RWPE1 (cell line): ENCODE measurements at places on chromosomes 2 and 18.

GRCh38 chr18:26746398-26746797 is 119.1 kb downstream of the AQP4 start:
- no peak for DNase-seq

DNA sequence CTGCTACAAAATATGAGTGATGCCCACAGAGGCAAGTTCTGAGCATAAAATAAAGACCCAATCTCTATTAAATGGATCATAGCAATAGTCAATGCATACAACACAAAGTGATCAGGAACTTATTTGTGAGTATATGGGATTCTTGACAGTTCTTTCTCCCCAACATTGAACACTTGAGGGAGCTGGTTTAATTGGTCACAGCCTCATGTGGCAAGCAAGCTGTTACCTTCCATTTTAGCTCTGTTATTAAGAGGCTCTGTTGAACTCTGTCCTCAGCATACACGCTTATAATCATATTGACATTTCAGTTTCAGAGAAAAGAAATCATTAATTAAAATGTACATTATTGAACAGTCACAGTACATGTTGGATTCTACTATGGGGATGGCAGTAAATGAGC is 37.6 kb upstream of the PAX3 start:
- DNase-seq, result no peak

DNA sequence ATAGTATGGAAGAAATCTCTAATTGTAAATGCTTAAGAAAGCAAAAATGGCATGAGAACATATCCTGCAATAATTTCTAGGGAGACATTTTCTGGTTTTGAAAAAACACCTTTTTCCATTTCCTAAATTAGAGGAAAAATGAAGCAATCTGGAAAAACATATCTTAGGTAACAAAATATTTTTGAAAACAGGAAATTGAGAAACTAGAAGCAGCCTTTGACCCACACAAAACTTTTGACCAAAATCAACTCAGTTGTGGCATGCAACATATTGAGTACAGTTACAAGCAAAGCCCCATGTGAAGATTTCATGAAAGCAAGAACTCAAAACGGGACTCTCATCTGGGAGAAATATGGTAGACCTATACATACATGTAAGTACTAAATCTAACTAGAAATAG is 28.6 kb upstream of the CHAC2 start:
- DNase-seq, result no peak

DNA sequence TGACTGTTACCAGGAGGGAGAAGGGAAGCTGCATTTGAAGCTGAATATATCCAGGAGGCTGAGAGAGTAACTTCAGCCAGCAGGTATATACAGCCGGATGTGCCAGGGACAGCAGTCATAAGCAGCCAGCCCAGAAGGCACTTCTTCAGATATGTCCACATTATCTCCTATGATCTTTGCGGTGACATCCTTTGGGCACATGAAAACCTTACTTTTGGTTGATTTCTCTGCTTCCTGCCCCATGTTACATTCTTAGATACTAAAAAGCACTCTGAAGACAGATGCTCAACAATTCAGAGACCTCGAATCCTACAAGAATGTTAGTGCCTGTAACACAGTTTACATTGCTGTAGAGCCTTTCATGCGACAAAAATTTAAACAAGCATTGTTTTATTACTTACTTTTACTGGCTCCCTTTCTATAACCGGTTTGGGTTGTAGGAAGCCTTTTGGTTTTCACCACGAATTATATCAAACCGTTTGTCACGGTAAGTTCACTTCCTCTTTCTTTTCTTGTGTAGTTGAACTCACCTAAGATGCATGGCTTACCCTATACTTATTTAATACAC is 50.3 kb upstream of the TLK1 start:
- DNase-seq, result no peak

DNA sequence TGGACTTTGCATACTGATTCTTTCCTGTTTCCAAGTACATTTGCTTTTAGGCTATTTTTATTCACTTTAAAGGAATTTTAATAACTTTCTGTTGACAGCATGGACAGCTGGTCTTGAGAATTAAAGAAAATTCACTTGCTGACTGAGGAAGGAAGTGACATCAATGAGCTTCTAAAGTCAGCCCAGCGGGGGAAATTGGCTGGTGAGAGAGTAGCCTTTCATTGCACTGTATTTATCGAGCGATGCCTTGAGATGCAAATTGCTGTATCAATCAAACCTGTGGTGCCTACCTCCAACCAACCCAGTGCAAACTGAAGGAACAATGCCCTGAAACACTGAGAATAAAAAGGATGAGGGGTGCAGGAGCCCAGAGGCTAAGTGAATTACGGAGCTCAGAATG is 91.4 kb upstream of the AQP4 start:
- no peak for DNase-seq

GRCh38 chr2:181660181-181660580 is 3.3 kb upstream of the CERKL start:
- no peak for DNase-seq

DNA sequence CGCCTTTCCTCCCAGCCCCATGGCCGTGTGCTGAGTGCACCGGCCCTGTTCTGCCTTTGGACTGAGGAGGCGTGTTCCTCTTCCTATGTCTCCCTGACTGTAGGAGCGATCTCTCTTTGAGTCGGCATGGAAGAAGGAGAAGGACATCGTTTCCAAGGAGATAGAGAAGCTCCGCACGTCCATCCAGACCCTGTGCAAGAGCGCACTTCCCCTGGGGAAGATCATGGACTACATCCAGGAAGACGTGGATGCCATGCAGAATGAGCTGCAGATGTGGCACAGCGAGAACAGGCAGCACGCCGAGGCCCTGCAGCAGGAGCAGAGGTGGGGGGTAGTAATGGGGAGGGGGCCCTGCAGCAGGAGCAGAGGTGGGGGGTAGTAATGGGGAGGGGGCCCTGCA is 29.4 kb upstream of the ASB1 start:
- no peak for DNase-seq

DNA sequence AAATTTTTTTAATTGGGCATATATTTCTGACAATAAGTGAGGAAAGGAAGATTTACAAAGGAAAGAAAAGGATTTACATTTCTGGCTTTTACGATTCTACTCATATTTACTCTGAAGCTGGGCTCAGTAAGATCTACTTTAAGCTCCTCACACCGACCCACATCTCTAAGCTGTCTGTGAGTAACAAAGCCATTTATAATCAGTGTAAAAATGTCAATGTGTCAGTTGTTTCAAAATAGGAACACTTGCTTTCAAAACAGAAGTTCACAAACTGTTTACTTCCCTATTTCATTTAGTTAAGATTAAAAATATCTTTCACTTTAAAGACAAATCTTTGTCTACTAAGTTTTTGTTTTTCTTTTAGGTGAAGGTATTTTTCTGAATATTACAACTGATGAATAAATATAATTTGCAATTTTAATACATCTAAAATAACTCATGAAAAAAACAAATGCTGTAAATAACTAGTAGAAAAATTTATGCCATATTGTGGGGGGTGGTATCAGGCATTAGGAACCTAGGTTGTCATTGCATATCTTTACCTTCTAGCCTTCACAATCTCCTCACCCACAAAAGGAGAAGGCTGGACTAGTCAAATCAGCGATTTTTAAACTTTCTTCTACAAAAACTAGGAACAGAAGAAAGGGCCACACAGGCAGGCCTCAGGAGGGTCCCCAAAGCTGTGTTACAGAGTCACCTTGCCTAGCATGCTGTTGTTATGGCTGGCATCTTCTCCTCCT is 64.5 kb downstream of the TMEM131 start:
- no peak for DNase-seq

DNA sequence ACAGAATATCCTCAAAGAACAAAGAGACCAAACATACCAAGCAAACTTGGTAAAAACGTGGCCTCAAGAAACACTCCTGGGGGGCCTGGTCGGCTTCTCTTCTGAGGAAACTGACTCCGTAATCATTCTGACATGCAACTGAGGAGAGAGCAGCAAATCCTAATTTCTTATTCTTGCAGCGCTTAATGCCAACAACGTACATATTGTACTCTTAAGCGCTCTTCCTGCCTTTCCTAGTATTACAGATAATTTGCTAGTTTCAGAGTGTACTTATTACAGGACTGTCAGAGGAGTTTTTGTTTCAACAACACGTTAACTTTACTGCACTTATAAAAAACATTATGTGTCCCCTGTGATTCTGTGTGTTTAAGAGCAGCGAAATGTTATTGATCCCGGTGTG is 64.9 kb downstream of the ZNF521 start:
- DNase-seq, result no peak

GRCh38 chr2:120346667-120347358 is 877 bp downstream of the INHBB start:
- DNase-seq, result no peak

- no peak for DNase-seq
These were observed 9.9 kb downstream of the TOGARAM2 start for GRCh38 chr2:28991021-28991420.

DNA sequence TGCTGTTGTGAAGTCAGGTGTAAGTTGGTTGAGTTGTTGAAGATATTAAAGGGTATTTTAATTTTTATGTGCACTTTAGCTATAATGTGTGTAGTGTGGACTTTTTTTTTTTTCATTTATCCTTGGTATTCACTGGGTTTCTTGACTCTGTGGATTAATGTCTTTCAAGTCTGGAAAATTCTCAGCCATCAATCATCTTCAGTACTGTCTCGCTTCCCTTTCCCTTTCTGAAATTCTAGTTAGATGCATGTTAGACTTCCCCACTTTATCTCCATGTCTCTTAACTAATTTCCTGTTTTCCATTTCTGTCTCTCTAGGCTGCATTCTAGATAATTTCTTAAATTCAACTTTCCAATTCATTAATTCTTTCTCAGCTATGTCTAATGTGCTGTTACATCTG is 247.7 kb upstream of the REV1 start:
- no peak for DNase-seq

GRCh38 chr2:121825003-121825950 is 69.8 kb downstream of the TSN start:
- DNase-seq, result no peak

DNA sequence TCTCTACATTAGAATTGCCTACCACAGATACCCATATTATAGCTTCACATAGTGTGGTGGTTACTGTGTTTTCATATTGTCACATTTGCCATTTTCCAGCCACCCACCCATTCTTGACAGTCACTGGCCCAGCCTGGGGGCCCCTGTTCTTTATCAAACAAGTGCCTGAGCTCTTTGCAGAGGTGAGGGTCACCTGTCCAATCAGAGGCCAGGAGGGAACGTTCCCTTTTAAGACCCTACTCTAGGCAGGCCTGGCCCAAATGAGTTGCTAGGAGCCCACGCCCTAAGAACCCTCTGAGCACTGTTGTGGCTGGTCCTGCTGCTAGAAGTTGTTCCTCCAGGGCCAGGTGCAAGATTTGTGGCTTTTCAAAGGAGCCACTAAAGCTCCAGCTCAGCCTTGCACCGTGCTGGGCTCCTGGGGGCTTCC is 5.2 kb downstream of the IL37 start:
- DNase-seq, result no peak

- no peak for DNase-seq
These were observed 2.4 kb downstream of the NFATC1 start for GRCh38 chr18:79397830-79398761.

DNA sequence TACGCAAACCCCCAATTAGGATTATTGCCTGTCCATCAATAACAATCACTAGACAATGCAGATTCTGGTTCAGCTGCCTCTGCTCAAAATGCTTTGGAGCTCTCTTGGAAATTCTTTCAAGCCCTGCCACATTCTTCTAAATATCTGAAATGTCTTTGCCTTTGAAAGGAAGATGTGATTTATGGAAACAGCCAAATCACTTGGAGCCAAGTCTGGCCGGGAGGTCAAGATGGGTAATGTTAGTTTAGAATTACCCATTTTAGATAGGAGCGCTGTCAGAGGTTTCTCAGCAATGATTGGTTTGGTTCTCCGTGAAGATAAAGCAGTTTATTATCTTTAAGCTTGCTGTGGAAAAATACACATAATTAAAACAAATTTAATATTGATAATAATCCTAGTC is 306.7 kb downstream of the SETBP1 start:
- DNase-seq, result no peak

DNA sequence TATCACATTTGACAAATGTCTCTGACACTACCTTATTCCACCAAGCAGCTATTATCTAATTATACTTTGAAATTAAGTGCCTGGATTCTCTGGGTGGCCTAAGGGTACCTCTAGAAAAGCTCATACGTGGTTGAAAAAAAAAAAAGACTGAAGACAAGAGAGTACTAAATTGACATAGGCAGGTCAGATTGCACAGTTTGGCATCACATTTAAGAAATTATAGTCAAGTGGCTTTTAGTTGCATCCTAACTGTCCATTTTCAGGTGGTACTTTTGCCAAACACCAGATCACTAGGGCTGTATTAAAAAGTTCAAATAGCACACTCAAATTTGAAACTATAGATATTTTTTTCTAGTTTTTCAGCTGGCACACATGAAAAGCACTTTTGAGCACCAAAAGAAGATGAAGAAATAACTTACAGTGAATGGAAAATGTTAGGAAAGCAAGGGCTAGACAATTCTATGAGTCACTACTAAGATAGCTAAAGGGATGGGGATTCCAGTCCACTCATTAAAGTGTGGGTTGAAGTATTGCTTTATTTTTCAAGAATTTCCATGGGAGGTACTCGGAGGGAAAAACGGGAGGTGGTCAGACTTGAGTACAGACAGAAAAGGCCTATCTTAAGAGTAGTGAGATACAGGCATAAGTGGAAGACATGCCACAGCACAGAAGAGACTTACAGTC is 106.5 kb upstream of the COL5A2 start:
- peak; percentile 46 for DNase-seq

GRCh38 chr2:13884291-13884976 is 748.1 kb upstream of the LRATD1 start:
- DNase-seq, result no peak

DNA sequence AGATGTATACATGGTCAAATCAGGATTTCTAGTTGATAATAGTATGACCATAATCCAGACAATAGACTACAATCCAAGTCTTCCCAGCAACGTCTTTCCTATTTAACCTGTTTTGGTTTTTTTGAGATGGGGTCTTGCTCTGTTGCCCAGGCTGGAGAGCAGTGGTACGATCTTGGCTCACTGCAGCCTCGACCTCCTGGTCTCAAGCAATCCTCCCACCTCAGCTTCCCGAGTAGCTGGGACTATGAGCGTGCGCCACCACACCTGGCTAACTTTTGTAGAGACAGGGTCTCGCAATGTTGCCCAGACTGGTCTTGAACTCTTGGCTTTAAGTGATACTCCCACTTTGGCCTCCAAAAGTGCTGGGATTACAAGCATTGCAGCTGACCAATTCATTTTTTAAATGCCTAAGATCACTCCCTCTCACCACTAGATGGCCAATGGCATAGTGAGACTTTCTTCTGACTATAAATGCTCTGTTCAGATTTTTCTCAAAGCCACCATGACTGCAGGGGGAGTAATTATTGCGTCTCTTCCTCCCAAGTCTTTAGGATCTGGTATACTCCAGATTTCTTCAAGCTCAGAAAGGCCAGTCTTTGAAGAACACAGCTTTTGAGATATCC is 47.6 kb downstream of the HNRNPLL start:
- DNase-seq, result no peak

- no peak for DNase-seq
These were observed 209.8 kb downstream of the CD226 start for GRCh38 chr18:69737851-69738250.
